ENCODE measurements at places on chromosomes 2 and 18. TPM values are rescaled to one million over a fixed set of nuclear protein-coding genes. Genes with fewer than 3 reads are reported as not detected.

SKA1 gene
- 0.74 TPM for total RNA-seq

PTH2R gene
- total RNA-seq: not detected

HOXD9 gene
- 12.5 TPM for total RNA-seq

CYP27A1 gene
- total RNA-seq: 30.0 TPM

CDCA7 gene
- 9.1 TPM for total RNA-seq
